NCI-H1417 (cell line): ENCODE measurements at places on chromosomes 5 and 9.

- DNase-seq, result peak; percentile 31
Measured at GRCh38 chr9:128683340-128684064, 5.5 kb upstream of the SET start.

GRCh38 chr5:119079318-119079921 lies 8.5 kb downstream of the DMXL1 start:
- DNase-seq, result no peak

- DNase-seq, result no peak
Measured at GRCh38 chr9:116218399-116218798, 64.8 kb downstream of the PAPPA start.

- peak; percentile 97 for DNase-seq
Measured at GRCh38 chr5:23506329-23507236, 826 bp upstream of the PRDM9 start.

GRCh38 chr5:132667761-132668705 lies 5.8 kb upstream of the IL4 start:
- DNase-seq, result no peak

- peak; percentile 38 for DNase-seq
Measured at GRCh38 chr5:19270153-19270552, 717.8 kb downstream of the CDH18 start.

GRCh38 chr5:592158-592557 lies 20.0 kb upstream of the CEP72 start:
- DNase-seq, result peak; percentile 49

GRCh38 chr5:64947801-64948200 lies 179.1 kb downstream of the CWC27 start:
- no peak for DNase-seq

DNA sequence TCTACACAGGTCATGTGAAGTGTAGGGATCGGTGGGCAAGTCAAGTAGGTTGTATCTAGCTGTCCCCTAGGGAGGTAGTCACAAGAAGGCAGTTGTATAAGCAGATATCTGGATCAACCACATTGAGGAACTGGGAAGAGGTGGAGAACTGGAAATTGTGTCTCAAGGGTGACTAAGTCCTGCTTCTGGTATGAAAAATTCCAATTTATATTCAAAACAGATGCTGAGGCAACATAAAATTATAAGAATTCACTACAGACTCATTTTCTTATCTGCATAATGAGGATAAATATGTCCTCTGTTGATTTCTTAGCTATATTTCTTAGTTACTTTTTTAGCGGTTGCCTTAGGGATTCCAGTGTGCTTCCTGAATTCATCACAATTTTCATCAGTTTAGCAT lies 46.8 kb downstream of the GALNT12 start:
- DNase-seq, result no peak

GRCh38 chr5:51398875-51399642 lies 15.8 kb downstream of the ISL1 start:
- DNase-seq, result no peak

GRCh38 chr9:119368179-119368578 lies 1.1 kb downstream of the BRINP1 start:
- peak; percentile 57 for DNase-seq

GRCh38 chr9:7546261-7546660 lies 253.3 kb downstream of the DMAC1 start:
- no peak for DNase-seq

- peak; percentile 43 for DNase-seq
Measured at GRCh38 chr5:61613679-61614078, 281.6 kb downstream of the ZSWIM6 start.

DNA sequence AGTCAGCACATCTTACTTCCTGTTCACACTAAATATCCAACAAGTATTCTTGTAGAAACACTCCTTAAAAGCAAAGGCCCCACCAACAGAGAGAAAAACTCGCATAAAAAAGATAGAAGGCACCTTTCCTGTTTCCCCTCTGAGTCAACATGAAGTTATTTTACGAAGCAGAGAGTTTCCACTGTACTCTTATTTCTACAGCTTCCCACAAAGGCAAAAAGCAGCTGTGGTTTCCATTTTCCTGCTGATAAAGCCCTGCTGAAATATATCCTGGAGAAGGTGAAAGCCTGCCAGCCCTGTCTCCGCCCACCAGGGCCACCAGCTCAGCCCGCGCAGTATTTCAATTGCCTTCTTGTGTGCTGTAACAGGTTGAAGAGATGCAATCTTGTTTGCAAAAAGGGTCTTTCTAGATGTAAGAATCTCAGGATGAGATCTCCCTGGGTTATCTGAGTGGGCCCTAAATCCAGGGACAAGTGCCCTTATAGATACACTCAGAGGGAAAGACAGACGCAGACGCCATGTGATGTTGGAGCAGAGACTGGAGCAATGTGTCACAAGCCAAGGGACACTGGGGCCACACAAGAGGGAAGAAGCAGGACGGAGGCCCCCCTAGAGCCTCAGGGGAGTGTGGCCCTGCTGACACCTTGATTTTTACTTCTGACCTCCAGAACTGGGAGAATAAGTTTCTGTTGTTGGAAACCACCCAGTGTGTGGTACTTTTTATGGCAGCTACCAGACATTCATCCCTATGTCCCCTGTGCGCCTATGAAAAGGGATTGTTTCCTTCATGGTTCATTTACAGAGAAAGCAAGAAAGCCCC lies 19.9 kb downstream of the SEMA4D start:
- DNase-seq, result no peak

DNA sequence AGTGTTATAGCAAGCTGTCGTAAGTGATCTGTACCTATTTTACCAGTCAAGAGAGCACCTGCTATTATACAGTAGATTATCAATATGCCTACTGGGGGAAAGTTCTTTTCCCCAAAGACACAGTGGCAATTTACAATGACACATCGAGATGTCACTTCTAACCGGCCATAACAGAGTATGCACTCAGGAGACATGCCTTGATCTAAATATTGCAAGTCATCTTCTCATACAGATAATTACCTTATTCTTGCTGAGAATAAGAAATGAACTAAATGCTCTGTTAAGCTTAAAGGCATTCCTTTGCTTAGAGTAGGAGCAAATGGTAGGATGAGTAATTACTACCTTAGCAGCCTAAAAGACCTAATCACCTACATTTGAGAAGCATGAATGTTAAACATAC lies 71.6 kb downstream of the PKD2L2 start:
- DNase-seq, result no peak

- DNase-seq, result no peak
Measured at GRCh38 chr5:140408750-140409241, 7.2 kb downstream of the ANKHD1 start.

GRCh38 chr9:76180541-76180940 lies 213.7 kb downstream of the RFK start:
- DNase-seq, result no peak

- DNase-seq, result no peak
Measured at GRCh38 chr9:130445268-130445983, 665 bp downstream of the ASS1 start.

GRCh38 chr9:3950534-3950933 lies 349.3 kb downstream of the GLIS3 start:
- DNase-seq, result no peak

- DNase-seq, result peak; percentile 59
Measured at GRCh38 chr9:114681594-114682332, at the start of gene TEX48. TEX48 (minus strand) TSS chr9:114682192; CDS start chr9:114671723, 10,469 bp downstream.

GRCh38 chr9:21015129-21015815 lies 16.2 kb downstream of the HACD4 start:
- no peak for DNase-seq

DNA sequence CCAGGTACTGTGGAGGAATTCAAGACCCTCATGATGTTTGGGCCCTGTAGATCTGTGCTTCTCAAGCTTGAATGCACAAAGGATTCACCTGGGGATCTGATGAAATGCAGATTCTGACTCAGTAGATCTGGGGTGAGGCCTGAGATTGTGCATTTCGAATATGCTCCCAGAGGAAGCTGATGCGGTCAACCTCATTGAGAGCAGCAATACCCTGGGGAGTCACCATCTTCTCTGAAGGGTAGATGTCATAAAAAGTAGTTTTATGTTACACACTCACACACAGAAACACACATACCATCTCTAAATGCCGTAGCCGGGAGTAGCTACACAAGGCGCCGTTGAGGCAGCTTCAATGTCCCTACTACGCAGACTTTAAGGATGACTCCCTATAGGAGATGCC lies 55.8 kb upstream of the CPEB4 start:
- no peak for DNase-seq

DNA sequence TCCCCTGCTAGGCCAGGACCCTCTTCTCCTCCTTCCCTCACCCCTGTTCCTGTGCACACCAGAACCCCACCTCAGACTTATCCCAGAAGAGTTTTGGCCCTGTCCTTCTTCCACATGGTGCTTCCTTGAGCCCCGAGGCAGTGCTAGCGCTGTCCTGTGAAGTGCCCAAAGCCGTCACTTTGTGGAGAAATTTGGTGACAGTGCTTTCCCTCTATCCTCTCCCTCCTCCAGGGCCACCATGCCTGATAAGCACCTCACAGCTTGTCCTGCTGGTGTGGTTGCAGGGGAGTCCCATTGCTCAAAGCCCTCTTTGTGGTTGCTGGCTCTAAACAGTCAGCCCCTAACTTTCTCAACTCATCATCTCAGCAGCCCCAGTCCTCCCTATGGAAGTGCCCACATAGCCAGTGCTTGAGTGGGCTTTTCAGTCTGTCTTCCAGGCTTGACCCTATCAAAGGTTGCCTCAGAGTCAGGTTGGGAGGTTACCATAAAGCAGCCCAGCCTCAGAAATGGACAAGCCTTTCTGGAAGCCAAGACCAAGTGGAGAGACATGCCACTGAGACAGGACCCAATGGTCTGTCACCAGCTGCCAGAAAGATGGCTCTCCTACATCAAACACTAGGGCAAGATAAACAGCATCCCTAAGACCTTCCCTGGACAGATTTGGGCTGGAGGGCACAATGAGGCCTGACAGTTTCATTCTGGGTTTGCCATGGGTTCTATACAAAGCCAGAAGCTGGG lies 18.0 kb downstream of the IGIP start:
- no peak for DNase-seq

DNA sequence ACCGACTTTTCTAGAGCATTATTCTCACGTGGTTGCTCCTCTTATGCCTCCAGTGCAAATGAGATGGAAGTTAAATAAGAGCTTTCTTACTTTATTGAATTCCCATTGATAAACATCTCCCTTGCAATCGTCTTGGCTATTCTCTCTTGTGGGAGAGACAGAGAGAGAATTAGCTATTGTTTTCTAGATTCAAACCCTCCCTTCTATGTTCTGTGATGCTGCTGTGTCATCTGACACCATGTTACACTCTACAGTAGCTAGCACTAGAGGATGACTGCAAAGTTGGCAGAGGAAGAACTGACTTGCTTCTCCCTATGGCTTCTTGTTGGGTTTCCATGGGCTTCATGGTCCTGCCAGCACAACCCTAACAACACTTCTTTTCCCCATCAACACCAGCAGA lies 134.6 kb upstream of the RANBP3L start:
- no peak for DNase-seq

DNA sequence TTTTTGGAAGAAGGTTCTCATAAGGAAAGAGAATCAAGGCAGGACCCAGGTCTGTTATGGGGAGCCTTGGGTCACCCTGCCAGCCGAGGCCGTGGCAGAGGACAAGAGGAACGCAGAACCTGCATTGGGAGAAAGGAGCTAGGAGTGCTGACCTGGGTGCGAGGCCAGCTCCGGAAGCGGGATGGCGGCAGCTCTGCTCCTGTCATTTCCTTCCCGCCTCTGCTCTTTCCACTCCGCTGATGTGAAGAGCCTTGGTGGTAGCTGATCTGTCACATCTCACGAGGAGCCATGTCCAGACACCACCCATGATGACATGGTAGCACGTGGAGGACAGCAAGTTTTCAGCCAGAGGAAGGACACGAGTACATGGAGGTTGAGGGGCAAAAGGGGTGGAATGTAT lies 109.5 kb upstream of the COL5A1 start:
- no peak for DNase-seq

DNA sequence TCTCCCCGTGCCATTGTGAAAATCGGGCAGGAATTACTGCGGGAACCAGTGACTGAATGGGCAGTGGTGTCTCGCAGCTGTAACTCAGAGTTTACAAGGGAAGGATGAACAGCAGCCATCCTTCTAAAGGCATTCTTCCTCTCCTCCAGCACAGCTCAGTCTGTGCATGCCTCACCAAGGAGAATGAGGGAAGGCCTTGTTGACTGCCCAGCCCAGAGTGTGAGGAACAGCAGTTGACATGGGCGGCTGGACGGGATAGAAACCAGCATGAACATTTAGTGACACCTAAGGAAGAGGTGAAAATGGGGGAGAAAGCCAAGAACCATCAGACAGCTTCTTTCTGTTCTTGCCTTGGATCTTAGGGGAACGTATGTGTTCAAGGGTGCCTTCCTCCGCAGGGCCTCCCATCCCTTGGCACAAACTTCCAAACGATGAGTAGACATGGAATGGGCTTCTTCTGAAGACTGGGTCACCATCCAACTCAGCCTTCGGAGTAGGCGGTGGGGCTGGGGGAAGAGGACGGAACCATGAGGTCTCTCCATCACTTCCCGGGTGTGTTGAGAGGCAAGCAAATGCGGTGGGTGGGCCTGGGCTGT lies 887 bp upstream of the PDE8B start:
- no peak for DNase-seq

- DNase-seq, result no peak
Measured at GRCh38 chr9:137986268-137987099, 108.9 kb downstream of the CACNA1B start.
